ENCODE measurements at places on chromosomes 12 and 14.

DNA sequence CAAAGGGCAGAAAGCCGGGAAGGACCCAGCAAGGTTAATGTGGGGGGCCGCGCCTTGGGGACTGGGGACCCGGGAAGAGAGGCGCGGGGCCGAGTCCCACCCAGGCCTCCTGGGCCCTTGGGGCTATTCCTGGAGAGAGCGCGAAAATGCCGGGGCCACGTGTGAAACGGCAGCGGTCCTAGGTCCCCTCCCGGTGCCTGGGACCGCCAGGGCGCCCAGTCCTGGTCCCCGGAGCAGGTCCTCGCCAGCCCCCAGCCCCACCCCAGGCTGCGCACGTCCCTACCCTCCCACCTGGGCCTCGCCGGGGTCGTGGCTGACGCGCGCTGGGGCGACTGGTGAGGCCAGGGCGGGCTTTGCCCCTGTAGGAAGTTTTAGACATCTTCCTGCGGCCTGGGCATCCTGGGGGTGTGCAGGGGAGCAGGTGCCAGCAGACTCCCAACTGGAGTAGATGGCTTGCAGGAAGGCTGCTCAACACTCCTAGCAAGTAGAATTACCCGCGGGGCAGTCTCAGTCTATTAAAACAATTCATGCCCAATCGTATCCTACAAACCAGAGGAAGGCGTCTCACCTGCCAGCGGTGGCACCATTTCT lies 708 bp downstream of the FAR2 start:
- no peak for DNase-seq

DNA sequence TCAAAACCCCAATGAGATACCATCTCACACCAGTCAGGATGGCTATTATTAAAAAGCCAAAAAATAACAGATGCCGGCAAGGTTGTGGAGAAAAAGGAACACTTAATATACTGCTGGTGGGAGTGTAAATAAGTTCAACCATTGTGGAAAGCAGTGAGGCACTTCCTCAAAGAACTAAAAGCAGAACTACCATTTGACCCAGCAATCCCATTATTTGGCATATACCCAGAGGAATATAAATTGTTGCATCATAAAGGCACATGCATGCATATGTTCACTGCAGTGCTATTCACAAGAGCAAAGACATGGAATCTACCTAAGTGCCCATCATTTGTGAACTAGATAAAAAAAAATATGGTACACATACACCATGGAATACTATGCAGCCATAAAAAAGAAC lies 59.9 kb downstream of the MGST1 start:
- DNase-seq, result no peak

DNA sequence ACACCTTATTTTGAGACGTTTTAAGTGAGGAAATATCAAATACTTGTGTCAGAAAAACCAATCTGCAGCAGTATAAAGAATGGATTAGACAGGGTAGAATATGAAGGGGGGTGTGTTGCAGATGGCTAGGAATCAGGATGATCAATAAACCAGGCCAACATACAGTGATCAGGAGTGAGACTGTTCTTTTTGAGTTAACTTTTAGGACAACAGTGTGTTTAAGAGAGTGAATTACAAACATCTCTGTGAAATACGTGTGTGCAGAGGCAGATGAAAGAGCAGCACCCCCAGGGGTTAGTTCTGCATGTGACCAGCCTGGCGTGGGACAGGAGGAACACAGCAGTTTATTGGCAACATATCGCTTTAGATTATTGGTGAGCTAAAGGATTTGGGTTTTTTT lies 10.6 kb upstream of the NRDE2 start:
- no peak for DNase-seq

- no peak for DNase-seq
Observed at GRCh38 chr12:104620837-104621531, 164.2 kb downstream of the CHST11 start.

GRCh38 chr12:19205120-19205519 lies 75.6 kb downstream of the PLEKHA5 start:
- no peak for DNase-seq

DNA sequence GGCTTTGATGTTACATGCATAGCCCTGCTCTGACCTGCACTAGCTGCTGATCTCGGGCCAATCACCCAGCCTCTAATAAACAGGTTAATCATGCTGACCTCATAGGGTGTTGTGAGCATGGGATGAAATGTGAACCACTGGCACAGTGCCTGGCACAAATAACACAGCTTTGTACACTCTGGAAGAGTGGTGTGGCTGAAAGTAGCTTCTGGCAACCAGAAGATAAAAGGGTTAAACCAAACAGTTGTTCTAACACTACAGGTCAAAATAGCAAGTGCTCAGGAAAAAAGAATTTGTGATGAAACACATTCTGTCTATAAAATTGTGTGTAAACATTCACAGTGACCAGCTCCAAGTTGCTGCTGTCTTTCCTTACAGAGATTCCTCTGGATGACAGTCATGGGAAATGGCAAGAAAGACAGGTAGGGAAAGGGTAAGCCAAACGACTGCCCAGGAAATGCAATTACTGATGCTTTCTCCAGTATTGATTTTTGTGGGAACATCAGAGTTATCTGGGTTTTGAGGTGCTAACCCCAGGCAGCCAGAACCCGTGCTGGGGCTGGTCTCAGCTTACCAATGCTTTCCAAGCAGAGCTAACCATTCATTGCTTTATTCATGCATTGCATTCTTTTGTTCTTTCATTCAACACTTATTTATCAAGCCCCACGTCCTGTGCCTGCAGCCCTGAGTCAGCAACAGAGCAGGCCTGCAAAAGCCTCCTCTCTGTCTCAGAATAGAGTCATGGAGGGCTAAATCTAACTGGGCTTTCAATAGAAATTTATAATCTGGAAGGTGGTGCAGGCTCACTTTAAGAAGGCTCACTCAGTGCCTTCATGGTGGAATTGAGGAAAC lies 38.1 kb upstream of the CAPRIN2 start:
- DNase-seq, result no peak

DNA sequence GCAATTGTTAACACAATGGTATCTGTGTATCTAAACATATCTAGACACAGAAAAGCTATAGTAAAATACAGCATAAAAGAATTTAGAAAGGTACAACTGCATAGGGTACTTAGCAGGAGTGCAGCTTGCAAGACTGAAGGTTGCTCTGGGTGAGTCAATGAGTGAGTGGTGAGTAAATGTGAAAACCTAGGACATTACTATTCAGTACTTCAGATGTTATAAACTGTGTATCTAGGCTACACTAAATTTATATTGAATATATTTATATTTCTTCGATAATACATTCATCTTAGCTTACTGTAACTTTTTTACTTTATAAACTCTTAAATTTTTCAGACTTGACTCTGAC lies 409.0 kb upstream of the DCN start:
- DNase-seq, result no peak

DNA sequence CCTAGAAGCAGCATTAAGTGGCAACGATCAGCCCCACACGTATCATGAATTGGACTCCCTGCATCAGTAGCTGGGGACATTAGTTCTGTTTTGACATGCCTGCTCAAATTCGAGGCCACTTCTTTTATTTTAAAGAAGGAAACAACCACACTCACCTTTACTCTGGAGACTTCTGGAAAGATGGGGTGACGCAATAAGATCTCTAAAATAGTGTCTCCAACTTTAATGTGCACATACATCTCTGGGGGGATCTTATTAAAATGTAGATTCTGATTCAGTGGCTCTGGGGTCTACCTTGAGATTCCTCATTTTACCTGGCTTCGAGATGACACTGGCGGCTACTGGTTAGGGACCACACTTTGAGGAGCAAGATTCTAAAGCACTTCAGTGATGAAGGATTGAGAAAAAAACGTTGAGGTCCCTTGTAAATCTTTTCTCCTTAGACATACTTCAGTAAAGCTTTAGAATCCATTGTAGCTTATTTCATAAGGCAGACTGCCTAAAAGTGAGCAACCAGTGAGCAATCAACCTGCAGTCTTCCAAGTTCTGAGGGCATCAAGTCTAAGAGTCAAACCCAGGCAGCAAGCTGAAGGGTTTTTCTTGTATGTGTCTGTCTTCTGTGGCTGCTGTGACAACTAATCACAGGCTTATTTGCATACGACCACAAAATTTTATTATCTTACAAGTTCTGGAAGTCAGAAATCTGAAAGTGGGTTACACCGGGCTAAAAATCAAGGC lies 718.6 kb upstream of the TBX3 start:
- DNase-seq, result no peak

DNA sequence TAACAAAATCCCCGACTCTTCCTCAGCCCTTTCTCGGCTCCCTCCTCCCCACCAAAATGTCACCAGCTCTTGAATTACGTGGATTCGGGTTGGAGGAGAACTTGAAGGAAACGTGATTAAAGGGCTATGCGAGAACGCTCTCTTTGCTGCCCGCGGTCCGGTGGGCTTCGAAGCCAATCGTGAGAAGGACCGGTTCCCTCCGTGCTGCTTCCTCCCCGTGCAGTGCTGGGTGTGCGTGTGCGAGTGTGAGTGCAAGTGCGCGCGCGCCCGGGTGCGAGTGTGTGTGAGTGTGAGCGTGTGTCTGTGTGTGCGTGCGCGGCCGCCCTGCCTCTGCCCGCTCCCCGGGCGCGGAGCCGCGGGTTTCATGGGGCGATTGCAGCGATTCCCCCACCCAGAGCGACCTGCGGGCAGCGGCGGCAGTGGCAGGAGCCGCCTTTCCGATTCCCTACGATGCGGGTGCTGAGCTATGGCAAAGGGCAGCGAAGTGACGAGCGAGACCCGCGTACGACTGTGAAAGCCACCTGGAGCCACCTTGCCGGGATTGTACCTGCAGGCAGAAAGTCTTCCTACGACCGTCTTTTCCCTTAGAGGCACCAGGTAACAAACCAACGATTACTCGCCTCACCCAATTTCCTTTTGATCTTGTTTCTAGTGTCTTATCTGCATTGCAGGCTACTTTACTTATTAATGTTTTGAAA lies 1.4 kb downstream of the LRFN5 start:
- no peak for DNase-seq

GRCh38 chr12:39138268-39138667 lies 232.9 kb upstream of the CPNE8 start:
- no peak for DNase-seq

- no peak for DNase-seq
Observed at GRCh38 chr12:103024650-103025049, 67.2 kb downstream of the ASCL1 start.

DNA sequence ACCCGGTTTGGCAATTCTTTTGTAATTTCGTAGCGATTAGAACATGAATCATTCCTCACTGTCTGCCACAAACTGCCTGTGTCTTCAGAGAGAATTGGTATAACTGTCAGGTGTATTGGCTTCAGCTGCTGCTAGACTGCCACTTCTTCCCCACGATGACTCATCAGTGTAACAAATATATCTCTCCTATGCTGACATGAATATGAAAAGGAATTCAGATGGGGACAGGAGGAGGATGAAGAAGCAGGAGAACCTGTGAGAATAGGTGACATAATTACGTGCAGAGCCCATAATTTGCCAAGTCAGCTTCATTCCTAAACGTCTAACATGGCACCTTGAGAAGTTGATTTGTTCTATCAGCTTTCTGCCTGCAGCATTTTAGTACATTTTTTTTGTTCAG lies 64.9 kb downstream of the FRMD6 start:
- DNase-seq, result no peak

DNA sequence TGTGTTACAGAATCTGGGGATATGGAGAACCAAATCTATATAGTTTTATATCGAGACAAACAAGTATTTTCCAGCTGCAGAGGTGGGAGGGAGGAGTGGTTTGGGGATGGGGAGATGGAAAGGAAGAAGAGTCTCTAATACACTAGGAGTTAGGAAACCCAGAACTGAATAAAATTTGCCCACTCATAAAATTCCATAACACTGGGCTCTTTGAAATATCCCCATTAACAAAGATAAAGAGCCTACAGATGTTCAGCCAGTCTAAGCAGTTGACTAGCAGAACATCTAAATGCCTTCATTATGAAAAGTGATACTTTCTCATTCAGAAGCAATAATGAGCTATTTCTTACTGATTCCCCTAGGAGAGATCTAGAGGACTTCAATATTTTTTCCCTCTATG lies 151.7 kb upstream of the GZMB start:
- DNase-seq, result no peak

GRCh38 chr12:116104167-116104767 lies 173.2 kb downstream of the MED13L start:
- DNase-seq, result no peak
